HuH-7 (cell line): ENCODE measurements at places on chromosomes 16 and 17.

DNA sequence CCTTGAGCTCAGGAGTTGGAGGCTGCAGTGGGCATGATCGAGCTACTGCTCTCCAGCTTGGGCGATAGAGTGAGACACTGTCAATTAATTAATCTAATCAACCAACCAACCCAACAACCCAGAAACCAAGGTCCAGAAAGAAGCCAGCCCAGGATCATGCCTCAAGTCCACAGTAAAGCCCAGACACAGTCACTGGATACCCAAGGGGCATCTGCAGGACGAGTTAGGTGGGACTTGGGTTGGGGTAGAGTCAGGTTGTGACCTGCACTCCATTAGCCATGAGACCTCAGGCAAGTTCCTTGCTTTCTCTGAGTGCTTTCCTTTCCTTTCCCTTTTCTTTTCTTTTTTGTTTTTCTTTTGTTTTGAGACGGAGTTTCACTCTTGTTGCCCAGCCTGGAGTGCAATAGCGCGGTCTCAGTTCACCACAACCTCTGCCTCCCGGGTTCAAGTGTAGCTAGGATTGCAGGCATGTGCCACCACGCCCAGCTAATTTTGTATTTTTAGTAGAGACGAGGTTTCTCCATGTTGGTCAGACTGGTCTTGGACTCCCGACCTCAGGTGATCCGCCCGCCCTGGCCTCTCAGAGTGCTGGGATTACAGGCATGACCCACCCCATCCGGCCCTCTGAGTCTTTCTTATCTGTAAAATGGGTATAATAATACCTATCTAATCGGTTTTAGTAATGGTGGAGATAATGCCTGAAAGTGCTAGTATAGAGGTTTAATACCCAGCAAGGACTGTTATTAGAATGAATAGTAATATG, 3.5 kb upstream of the HSD17B1 start:
- no peak for DNase-seq

DNA sequence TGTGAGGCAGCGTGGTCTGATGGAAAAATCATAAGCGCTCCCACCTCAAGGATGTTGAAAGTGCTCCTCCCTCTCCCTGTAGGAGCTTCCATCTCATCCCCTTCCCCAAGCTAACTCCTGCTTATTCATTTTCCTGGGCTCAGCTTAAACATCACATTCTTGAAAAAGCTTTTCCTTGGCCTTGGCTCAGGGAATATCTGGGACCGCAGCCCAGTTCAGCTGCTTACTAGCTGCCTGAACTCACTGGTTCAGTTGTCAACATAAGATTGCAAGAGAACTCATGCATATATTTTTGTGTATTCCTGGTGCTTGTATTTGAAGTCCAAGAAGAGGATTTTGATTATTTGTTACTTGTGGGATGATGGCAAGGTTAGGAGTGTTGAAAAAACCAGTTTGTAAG, 91.5 kb downstream of the UTP18 start:
- DNase-seq: no peak

- DNase-seq: no peak
Measured at GRCh38 chr16:74575807-74576643, 30.9 kb downstream of the GLG1 start.

- DNase-seq: no peak
Measured at GRCh38 chr16:55217392-55217791, 106.6 kb upstream of the IRX6 start.
